ENCODE measurements at places on chromosomes 11 and 22.

DNA sequence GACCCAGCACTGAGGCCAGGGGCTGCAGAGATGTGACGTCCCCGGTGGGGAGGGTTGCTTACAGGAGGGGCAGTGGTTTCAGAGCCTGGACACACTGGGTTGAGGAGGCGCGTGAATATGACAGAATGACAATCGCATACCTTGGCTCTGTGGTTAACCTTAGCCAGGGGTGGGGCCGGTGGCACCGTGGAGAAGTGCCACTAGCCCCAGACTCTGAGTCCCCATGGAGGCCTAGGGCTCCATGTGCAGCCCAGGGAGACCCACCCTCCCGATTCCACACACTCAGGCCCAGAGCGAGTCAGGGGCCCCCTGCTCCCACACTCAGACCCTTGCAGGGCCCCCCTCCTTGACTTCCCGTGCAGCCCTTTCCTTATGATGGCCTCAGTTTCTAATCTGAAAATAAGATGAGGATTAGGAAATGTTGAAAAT, 3.6 kb upstream of the ACR start:
- no peak for DNase-seq

GRCh38 chr22:27747396-27748221, 53.9 kb downstream of the MN1 start:
- no peak for DNase-seq

DNA sequence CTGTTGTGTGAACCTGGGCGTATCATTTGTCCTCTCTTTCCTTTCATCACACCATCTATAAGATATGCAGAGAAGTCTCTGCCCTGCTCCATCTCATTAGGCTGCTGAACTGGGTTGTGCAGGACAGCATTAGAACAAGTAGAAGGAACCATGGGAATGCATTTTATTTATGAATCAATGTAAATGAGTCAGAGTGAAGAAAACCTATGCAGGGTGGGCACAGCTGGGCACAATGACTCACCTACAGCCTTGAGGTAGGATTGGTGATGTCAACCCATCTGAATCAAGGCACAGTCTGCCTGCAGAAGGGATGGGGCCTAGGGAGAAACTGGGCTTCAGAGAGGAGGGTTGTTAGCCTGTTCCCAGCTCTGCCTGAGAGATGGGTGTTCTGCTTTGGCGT, 123.4 kb downstream of the CSNK2A3 start:
- DNase-seq, result no peak

GRCh38 chr22:17243524-17243923, 24.3 kb upstream of the ADA2 start:
- no peak for DNase-seq

Data from esophagus squamous epithelium (tissue), 5 donors.